Eye (tissue), 1 donor: ENCODE measurements at places on chromosomes 4 and X.

GRCh38 chr4:182240161-182241130 lies 2.8 kb upstream of the TENM3 start:
- DNase-seq, result peak; percentile 67

- no peak for DNase-seq
These were observed 252.8 kb upstream of the SLC7A11 start for GRCh38 chr4:138494931-138495330.

DNA sequence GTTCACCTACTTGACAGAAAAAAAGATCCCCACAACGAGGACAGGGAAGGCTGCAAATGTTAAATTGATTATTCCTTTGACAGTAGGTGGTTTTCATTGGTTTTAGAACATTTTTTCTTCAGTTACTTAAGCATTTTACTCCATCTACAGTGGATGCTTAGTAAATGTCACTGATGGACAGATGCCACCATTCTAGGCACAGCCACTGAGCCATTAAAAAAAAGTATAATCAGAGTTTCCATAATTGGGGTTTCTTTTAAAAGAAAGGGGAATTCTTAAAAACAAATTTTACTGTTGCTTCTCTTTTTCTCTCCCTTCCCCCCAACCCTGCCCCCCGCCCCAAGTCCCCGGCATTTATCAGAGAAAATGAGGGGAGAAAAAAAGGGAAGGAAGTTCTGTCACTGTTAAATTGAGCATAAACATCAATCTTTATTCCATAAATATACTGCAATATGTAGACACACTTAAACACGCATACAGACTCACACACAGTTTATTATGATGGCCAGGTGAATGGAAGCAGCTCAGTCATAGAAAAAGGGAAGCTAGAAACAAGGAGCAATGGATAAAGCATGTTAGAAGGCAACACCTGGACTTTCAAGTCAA lies 79.7 kb upstream of the PRPS2 start:
- no peak for DNase-seq

DNA sequence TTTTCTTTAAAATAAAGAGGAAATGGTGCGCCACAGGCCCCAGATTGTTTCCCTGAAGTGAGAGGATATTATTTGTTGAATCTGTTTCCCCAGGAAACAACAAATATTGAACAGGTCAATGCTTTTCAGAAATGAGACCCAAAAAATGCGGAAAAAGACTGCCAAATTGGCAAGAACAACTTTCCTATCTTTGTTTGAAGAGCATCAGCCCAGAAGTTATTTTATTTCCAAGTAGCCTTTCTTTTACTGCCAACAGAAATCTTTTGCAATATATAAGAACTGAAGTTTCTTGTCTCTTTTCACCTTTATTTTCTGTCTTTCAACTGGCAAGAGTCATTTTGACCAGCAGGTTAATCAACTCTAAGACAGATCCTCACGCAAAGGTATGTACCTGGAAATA lies at the start of gene SMR3A:
Gene SMR3A (plus strand): TSS at position 301 of the 400 bp plus-strand sequence. CDS start 1,356 bp downstream, outside the sequence.
- no peak for DNase-seq

GRCh38 chr4:99507762-99508161 lies 3.1 kb upstream of the C4orf17 start:
- no peak for DNase-seq

DNA sequence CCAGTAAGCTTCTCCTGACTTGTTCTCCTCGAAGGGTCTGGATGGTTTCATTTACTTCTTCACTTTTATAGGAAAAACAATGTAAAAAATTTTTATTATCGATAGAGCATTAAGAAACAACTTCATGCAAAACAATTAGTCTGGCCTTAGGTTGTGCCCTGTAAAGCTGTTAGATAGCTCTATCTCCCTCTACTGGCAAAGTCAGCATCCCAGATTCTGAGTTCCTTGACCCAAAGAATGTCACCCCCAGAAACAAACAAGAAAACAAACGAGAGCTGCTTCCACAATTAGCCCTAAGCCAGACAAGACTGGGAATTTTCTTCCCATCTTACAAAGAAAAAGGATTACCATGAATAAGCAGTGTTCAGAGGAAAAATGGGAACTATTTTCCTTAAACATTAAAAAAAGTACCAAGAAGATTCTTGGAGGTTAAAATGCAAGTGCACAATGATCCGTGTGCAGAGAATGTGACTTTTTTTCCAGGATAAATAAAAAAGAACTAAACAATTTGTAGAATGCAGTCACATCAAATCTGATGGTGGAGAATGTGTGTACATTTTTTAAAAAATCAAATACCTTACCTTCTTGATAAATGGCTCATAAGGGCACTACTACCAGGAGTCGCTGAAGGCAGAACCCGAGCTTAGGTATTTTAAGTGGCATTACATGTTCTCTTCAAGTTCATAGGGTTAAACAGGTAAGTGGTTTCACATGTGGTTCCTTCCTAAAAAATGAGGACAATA lies 293.2 kb downstream of the FBXO8 start:
- peak; percentile 43 for DNase-seq

DNA sequence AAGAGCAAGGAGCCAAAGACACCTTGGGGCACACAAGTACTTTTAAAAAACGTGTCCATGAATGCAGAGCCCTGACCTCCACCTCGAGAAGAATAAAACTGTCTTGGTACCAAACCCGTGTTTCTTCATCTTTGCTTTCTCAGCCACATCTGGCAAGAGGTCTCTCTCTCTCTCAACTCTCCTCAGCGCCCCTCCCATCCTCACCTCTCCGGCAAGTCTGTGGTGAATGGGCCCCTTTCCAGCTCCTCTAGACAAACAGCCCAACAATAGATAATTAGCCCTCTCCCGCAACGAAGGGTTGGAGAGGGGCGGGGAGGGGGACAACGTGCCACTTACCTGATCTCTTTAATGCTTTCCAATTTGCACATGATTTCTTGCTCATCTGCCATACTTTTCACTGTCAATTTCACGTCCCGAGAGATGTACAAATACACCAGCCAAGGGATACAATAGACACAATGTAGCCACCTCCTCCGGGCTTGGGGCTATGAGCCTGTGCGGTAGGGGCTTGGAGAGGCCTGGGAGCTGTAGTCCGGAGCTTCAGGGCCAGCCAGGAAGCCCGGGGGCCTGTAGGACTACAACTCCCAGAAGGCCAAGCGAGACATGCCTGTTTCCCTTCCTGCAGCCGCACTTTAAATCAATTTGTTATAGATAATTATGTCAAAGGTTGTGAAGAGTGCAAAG lies at the start of gene ZC4H2:
Gene ZC4H2 (minus strand): TSS at position 462 of the 684 bp plus-strand sequence. CDS start 73 bp downstream, at position 389.
- peak; percentile 91 for DNase-seq

DNA sequence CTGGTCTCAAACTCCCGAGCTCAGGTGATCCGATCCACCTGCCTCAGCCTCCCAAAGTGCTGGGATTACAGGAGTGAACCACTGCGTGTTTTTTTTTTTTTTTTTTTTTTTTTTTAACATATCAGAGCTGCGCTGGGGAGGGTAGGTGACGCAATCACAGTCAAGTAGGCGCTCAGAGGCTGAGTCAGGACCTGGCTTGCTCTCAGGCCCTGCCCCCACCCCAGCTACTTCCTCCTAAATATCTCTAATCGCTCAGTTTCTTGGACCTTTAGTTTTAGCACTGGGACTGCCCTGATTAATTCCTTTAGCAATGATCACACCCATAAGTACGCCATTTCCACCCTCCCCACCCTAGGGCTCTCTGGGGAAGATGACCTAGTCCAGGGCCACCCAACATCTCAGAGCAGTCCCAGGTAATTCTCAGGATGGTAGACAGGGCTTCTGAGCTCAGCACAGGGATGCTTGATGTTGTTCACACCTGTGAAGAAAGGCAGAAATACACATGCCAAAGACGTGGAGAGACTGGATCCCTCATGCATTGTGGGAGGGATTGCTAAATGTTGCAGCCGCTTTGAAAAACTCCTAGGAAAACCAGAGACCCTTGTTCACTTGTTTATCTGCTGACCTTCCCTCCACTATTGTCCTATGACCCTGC lies 50.2 kb downstream of the DDX3X start:
- DNase-seq, result no peak

DNA sequence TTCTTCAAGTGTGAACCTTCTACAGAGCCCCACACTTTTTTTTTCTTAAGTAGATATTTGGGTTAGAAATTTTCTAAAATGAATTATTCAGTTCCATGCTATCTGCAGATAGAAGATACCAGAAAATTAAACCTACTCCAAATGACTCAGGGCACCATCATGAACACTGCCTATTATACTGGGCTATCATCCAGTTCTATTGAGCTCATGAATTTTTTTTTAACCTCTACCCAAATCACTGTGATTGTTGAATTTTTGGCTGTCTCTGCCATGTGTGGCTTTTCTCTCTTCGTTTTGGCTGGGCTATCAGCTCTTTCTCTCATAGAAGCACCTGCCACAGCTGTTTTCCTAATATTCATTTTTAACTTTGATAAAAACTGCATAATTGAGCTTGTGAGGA lies 31.0 kb upstream of the SLC34A2 start:
- DNase-seq, result no peak

DNA sequence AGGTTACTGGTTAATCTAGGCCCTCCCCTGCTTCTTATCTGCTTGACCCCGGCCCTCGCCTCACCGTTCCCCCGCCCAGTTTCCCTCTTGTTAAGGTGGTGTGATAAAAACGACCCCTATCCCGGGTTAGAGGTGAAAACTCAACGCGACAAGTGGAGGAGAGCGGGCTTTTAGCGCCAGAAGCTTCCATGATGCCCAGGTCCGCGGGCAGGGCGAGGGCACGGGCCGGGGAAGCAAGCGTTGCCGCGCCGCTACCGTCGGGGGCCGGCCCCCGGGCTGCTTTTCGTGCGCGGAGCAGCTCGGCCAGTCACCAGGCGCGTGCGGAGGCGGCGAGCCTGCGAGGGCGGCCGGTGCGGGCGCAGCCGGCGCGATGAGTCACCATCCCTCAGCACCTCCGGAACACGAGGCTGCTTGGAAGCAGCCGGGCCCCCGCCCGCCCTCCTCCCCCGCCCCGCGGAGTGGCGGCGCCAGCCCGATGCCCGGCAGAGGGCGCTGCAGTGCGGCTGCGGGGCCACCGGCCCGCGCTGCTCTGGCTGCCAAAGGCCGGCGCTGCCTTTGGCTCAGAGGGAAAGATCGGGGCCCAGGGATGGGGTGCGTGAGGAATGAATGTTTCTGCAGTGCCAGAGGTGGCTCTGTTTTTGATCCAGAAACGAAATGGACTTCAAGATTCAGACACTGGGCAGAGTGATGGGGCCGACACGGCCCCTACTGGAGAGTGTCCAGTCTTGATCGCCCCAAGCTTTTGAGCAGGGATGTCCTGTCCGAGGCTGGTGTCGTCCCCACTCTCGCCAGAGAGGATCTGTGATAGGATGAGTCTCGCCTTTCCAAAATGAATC lies 107.8 kb downstream of the NHSL2 start:
- peak; percentile 87 for DNase-seq

GRCh38 chr4:148162991-148163390 lies 279.2 kb downstream of the NR3C2 start:
- DNase-seq, result no peak

GRCh38 chrX:85303544-85303943 lies 59.8 kb downstream of the ZNF711 start:
- no peak for DNase-seq

GRCh38 chrX:44451056-44451455 lies 91.6 kb downstream of the FUNDC1 start:
- DNase-seq, result peak; percentile 7

DNA sequence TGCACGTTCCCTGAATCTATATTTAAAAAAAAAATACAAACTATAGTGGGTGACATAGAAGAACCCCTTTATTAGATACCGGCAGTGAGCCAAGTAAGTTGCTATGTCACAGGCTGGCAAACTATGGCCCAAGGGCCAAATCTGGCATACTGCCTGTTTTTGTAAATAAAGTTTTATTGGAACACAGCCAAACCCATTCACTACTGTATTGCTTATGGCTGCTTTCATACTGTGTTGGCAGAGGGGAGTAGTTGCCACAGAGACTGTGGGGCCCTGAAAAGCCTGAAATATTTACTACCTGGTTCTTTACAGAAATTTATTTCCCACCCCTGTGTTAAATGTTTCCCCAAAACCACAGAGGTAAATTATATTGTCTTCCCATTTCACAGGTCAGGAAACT lies 71.2 kb upstream of the EGFL6 start:
- no peak for DNase-seq

DNA sequence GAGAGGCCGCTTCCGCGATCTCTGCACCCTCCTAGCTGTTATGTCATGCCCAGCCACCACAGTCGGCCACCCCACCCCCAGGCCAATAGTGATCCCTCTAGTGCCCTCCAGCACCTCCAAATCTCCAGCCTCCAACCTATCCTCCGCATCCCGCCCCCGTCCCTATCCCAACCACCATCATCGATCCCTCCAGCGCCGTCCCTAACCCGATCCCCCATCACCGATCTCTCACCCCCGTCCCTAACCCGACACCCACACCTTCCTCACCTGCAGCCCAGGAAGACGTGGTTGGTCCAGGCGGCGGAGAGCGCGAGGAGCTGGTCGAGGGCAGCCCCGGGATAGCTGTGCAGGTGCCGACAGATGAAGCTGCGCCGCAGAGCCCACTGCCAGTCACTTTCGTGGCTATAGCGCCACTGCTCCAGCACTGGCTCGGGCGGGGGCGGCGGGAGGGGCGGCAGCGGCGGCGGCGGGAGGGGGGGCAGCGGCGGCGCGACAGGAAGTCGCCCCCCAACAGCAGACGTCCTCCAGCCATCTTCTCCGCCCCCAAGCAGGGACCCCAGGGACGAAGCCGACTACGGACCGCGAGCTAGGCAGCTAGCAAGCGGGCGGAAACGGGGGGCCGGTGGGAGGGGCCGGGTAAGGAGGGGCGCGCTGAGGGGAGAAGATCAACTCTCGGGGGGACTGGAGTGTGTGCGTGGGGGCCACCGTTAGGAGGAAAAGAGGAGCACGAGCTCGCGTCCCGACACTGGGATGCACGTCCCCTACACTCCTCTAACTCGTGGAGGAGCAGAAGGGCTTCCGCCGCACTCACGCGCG lies 552 bp downstream of the NKRF start:
- DNase-seq, result peak; percentile 54

DNA sequence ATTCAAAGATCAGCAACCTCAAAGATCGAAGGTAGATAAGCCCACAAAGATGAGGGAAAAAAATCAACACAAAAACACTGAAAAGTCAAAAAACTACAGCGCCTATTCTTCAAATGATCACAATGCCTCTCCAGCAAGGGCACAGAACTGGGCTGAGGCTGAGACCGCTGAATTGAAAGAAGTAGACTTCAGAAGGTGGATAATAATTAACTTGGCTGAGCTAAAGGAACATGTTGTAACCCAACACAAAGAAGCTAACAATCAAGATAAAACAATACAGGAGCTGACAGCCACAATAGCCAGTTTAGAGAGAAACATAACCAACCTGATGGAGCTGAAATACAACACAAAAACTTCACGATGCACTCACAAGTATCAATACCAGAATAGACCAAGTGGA lies 231.1 kb downstream of the STPG2 start:
- no peak for DNase-seq

DNA sequence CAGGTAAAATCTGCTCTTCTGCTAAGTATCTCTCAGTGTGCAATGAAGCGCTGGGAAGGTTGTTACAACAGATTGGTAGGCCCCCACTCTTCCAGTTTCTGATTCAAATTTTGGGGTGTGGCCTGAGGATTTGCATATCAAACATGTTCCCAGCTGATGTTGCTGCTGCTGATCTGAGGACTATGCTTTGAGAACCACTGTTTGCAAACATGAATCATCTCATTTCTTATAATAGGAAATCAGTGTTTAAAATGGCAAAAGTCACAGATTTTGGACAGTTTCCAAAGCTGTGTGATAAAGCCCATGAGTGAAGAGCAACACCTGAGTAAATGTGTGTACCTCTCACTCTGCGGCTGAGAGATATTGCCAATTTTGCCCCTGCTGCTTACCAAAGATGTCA lies 36.2 kb upstream of the NDNF start:
- DNase-seq, result no peak
